ENCODE measurements at places on chromosomes 4 and X.

GRCh38 chrX:20521222-20521621 is 254.5 kb upstream of the RPS6KA3 start:
- DNase-seq, result no peak

GRCh38 chr4:126465341-126465740 is 1150.6 kb downstream of the FAT4 start:
- no peak for DNase-seq

DNA sequence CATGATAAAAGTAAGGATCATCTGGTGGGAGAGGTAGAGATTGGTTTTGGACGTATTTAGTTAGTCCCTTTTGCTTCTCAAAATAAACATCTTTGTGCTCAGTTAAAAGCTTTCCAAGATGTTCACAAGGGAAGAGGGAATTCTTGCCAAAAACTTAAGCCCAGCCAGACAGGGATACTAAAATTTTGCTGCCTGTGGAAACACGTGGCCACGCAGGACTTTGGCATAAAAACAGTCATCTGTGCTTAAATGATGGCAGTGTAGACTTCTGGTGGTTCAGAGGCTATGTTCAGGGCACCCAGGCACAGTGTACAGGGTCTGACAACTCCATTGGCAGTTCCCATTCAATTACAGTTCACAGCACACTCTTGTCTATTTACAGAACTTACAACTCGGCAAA is 93.2 kb upstream of the JADE1 start:
- DNase-seq, result no peak

DNA sequence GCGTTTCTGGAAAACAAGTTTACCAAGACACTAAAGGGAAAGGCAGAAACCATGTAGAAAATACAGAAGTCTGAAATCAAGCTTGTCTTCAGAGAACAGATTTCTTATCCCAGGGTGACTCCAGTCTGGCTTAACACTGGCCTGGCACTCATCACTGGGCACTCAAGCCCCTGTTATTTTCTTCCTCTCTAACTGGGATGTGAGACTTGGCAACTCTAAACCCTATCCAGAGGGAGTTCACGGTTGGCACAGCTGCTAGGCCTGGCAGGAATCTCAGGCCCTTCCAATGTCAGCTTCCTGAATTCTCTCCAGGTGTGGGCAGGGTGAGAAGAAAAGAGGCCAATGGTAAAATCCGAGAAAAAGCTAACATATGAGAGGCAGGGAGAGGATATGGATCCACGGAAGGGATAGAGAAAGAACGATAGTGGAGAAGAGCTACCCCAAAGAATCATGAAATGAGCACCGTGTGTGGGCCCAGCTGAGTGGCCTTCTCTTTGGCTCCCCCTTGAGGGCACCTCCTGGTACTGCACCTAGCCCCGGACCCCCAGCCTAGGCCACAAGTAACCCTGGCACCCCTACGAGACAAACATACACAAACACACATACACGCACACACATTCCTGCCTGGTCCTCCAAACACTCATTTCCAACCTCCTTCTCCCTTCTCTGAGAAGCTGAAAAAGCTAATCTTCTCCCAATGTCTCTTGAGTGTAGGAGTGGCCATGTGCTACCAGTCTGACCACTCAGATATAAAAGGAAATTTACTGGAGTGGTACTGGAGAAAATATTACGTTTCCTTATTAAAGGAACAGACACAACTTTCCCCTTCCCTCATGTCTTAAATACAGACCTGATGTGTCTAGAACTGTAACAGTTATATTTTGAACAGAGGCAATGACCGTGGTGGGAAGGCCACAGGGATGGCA is 16.6 kb upstream of the PTCHD1 start:
- DNase-seq, result peak; percentile 10

GRCh38 chr4:38539501-38539900 is 124.5 kb upstream of the KLF3 start:
- no peak for DNase-seq

DNA sequence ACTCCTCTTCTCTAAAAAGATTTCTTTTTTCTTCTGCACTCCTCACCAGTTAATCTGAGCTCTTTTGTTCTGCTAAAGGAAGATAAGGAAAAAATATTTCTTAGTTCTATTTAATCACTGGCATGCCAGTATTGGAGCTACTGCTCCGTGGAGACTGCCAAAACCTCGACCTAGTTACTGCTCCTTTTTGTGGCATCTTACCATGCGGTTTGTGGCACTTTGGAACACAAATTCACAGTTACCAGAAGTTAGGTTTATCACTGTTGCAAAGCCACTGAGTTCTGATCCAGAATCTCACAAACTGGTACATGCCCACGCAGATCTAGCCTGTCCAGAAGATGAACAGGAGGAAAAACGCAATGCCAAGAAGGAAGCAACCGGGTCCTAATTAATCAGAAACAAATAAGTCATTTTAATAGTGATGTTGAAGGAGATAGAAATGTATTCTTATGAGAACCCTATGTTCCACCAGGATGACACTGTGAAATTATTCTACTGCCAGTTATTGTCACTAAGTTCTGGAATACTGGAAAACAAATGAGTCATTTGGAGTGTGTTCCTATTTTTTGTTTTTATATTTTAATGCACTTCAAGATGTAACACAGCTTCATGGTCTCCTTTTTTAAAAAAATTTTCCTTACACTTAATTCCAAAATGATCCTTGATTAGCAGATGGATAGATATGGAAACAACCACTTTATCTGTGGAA is 106.7 kb upstream of the GK2 start:
- DNase-seq, result no peak

GRCh38 chr4:3391422-3391821 is 50.3 kb upstream of the HGFAC start:
- DNase-seq, result no peak

DNA sequence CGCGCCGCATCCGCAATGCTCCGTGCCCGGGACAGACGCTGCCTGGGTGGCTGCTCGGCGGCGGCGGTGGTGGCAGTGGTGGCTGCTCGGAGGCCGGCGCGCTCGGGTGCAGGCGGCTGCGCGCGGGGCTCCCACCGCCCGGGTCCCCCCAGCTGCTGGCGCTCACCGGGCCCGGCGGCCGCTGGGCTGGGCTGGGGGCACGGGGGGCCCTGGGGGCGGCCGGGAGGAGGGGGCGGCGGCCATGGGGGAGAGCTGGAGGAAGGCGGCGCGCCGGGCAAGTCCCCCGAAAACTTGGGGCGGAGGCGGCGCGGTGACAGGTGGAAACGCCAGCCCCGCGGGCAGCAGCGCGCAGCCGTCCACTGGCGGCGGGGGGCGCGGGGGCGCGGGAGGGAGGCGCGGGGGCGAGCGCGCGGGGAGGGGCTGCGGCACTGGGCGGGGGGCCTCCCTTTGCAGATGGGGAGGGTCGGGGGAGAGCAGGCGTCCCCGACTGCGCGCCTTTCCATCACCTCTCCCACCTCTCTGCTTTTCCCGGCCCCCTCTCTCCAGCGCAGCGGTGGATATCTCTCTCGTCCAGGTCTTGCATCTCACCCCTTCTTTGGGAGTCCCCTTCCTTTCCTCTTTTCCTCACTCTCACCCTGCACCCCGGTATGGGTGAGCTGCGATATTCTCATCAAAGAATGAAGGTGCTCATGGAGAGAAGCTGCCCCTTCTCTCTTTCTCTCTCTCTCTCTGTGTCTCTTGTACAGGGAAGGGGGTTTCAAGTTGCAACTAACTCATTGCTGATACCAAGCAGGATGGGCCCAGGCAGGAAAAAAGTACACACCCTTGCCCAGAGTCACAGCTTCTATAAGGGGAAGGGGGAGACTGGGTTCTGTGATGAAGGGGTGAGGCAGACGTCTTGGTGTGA is 83.7 kb upstream of the DHRSX start:
- DNase-seq, result no peak

GRCh38 chrX:16778545-16778944 is 7.7 kb upstream of the TXLNG start:
- no peak for DNase-seq

DNA sequence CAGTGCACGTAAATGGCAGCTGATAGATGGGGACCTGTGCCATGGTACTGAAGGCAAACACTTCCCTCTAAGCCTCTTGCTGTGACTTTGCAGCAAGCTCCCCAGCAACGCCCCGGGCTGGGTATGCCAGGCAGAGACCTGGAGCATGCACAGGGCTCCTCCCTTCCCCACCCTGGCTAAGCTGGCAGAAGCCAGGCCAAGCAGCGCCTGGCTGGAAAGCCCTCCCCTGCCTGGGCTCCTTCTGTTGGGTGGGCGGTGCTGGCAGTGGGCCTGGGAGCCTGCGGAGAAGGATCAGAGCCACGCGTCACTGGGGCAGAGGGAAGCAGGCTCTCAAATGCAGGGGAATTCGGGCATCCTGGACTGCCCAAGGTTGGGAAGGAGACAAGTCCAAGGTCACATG is 3.6 kb downstream of the ATP2B3 start:
- DNase-seq, result no peak

GRCh38 chr4:186832906-186833305 is 109.2 kb upstream of the FAT1 start:
- no peak for DNase-seq

- no peak for DNase-seq
Observed at GRCh38 chr4:113383111-113383785, 333.8 kb downstream of the ANK2 start.

DNA sequence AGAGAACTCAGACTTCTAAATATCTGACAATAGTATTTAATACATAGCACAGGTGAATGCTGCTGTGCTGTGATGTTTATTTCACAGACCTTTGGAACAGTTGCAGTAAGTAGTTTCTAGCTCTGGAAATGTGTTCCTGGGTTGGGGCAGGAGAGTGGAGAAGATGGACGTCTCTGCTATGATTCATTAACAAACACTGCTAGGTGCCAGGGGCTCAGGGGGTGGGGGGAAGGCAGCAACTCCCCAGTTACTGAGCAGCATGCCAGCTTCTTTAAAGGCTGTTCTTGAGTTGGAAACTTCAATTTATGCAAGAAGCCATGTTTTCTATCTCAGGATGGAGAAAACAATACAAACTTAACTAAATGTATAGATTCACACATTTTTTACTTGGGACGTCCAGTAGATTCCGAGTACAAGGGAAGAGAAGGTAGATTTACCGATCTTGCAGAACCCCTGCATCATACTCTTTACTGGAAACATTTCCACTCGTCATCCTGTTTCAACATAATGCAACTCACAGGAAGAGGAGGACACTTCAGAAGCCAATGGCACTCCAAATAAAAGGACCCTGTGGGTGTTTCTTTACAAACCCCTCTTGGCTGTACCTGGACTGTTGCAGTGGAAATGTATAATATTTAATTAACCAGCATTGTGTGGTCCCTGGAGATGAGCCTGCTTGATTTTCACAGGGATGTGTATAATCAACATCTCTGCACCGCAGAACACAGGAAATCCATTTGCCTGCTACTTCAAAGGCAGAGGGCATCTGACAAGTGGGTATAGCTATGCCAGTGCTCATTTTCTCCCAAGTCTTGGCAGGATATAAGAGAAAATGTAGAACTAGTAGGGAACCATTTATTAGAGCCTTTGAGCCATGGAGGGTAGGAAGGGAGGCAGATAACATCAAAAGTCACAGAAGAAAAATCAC is 171.4 kb downstream of the SH3KBP1 start:
- no peak for DNase-seq

GRCh38 chr4:4387531-4388310 is 819 bp downstream of the NSG1 start:
- no peak for DNase-seq

DNA sequence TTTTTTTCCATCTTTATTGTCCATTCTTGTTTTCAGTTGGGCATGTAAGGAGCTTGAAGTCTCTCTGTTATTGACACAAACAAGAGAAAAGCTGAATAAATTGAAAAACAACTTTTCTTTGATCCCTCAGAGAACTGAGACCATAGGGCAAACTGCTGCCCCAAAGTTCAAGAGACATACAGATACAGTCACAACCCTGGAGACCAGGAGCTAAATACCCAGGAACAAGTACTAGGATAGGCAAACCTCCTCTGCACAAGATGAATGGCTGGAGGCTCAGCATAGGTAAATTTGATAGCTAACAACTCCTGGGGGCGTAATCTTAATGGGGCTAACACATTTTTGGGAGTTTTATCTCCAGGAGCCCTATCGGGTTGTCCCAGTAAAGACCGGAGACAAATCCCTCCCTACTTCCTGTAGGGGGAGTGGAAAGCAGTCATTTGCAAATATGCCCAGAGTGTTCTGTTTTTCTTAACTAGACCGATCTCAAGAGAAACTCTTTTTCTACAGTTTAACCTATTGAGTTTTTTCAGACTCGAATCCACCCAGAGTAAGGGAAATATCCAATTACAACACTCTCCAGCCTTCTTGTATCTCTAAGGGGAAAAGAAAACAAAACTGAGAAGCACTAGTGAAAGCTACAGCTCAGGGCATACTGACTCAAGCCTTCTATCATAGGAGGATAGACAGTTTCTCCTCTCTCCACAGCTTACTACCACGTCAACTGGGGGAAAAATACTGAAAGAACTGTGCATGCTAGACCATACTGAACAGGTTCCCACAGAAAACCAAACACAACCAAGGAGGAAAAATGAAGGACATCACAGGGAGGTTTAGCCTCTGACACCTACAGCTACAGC is 23.1 kb downstream of the MAGEA8 start:
- no peak for DNase-seq

DNA sequence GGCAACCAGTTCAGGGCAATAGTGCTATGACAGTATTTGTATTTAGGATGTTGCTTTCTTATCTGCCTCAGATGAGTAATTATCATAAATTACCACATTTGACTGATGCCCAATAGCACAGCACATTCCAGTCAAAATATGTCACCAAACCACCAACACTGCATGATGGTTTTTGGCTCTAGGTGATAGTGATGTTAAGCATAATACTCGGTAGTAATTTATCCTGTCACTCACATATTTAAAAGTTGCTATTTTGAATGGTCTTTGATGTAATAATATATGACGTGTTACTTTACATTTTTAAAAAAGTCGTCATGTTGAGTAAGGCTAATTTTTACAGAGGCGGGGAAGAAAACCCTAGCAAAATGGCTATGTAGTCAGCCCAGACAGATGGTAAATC is 42.5 kb downstream of the UNC5C start:
- no peak for DNase-seq

DNA sequence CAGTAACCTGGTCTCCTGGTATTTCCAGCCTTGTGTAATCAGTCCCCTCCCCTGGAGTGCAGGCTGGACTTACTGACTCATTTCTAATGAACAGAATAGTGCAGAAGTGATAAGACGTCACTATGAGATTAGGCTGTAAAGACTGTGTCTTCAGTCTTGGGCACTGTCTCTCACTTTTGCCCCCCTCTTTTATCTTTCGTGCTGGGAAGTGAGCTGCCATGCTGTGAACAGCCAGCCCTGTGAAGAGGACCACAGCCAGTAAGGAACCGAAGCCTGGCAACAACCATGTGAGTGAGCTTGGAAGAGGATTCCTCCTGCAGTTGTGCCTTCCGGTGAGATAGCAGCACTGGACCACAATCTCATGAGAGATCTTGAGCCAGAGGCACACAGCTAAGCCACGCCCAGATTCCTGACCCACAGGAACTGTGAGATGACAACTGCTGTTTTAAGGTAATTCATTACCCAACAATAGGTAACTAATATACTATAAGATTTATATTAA is 67.5 kb upstream of the GPR34 start:
- DNase-seq, result no peak

- no peak for DNase-seq
Observed at GRCh38 chr4:77861495-77861894, 1.1 kb upstream of the MRPL1 start.

- DNase-seq, result no peak
Observed at GRCh38 chr4:78558410-78558809, 6.8 kb downstream of the ANXA3 start.

GRCh38 chrX:116862340-116862739 is 399.6 kb upstream of the CT83 start:
- no peak for DNase-seq
